ENCODE measurements at places on chromosomes 4 and X.

GRCh38 chr4:82525307-82525911, 36.4 kb downstream of the TMEM150C start:
- no peak for DNase-seq

DNA sequence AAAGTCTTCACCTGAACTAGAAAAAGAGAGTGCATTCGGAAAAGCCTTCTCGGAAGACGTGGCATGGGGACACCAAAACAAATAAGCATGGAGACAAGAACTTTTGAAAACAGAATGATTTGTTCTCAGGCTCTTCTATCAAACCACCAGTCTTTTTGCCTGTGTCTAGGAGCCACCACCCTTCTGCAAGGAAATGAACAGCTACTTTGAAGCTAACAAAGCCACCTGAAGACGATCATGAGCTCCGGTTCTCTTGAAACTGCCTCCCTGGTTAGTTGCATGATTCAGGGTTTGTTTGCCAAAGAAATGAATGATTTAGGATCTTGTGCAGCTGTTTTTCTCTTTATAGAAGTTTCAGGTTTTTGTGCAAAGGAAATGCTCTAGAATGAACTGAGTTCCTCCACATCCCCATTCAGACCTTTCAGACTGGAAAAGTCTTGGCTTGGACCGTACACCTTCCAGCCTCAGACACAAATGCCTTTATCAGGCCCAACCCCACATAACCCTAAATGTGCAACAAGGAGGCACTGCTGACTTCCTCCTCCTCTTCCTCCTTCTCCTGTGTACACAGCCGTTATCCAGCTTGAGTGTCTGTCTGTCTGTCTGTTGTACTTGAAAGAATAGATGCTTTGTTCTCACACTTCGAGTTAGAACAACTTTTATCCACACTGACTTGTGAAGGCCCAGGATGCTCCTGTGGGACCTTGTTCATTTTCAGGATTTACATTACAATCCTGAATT, 334.8 kb upstream of the KLF3 start:
- DNase-seq: no peak

GRCh38 chr4:82713856-82714255, 84.7 kb downstream of the SCD5 start:
- DNase-seq: no peak

DNA sequence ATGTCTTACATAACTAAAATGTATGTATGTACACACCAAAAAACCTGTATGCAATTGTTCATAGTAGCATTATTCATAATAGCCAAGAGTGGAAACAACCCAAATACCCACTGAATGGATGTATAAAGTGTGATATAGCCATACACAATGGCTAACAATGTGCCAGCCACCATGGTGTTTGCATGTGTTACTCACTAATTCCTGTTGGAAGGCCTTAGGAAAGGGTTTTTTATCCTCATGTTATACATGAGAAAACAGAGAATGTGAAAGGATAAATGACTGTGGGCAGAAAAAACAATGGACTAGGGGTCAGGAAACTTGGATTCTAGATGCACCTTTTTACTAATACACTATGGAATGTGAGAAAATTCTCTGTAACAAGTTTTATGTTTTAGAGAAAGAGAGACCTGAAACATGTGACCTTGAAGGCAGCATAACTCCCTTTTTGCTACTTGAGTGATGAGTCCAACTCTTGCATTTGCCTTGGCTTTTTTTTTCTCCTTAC, 55.7 kb downstream of the TIGD2 start:
- no peak for DNase-seq

GRCh38 chr4:25790024-25790423, 72.8 kb downstream of the SEL1L3 start:
- DNase-seq: no peak

- DNase-seq: peak; percentile 13
Measured at GRCh38 chrX:136779346-136779781, 1.4 kb downstream of the ARHGEF6 start.

GRCh38 chr4:89410687-89411086, 103.1 kb upstream of the GPRIN3 start:
- DNase-seq: no peak

GRCh38 chrX:112147206-112147605, 64.6 kb upstream of the TRPC5 start:
- DNase-seq: no peak

DNA sequence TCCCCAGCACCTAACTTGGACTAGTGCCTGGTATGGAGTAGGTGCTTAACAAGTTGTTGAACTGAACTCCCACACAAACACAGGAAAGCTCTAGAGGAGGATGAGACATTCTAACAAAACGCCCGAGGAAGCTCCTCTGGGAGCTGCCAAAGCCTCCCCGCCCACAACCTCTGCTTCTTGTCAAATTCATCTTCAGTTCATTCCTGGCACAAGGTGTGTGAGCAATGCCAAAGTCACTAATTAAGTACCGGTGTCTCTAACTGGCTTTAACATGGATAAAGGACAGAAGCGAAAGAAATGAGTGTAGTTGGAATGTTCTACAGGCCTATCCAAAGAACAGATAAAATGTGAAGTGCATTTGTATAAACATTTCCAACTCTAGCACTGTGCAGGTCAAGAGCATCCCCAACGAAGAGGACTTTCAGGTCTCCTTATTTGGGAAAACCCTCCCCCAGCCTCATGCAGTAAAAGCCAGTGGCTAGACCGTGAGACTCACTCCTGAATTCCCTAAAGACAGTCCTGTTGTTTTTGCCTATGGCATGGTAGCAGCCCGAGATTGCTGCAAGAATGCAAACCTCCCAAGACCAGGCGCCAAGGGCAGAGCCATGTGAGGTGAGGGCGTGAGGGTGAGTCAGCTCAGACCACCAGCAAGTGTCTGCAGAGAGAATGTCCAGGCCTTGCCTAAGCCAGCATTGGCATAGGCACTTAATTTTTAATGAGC, 72.2 kb upstream of the KLF3 start:
- no peak for DNase-seq

GRCh38 chr4:82519776-82520175, 42.0 kb downstream of the TMEM150C start:
- no peak for DNase-seq

GRCh38 chrX:52341493-52341892, 27.3 kb upstream of the XAGE2 start:
- no peak for DNase-seq

GRCh38 chr4:76539979-76540378, 105.0 kb downstream of the SHROOM3 start:
- no peak for DNase-seq

GRCh38 chrX:68942840-68943239, 114.0 kb downstream of the EFNB1 start:
- no peak for DNase-seq

GRCh38 chr4:41795796-41796385, 47.4 kb upstream of the PHOX2B start:
- DNase-seq: no peak

DNA sequence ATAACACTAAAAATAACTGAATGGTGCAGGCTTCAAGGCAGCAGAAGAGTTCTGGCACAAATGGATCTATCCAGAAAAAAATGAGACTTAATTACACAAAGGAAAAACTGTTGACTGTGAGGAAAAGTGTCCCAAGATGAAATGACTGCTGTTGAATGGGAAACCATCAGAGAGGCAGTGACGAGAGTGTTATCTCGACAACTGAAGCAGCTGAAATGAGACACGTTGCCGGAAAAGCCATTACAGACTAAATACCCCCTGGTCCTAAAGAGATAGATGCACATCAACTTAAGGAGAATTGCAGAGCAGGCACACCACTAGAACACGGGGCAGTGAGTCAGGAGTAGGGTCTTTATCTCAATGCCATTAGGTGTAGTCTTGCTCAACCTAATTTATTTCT, 277.8 kb downstream of the DMD start:
- DNase-seq: no peak

GRCh38 chrX:24175276-24175675, 25.7 kb downstream of the ZFX start:
- DNase-seq: no peak

Measured in activated CD4-positive, alpha-beta T cell treated with anti-CD3 and anti-CD28 coated beads for 48 hours (primary cell).